Naive thymus-derived CD4-positive, alpha-beta T cell (primary cell): ENCODE measurements at places on chromosomes 16 and 17.

DNA sequence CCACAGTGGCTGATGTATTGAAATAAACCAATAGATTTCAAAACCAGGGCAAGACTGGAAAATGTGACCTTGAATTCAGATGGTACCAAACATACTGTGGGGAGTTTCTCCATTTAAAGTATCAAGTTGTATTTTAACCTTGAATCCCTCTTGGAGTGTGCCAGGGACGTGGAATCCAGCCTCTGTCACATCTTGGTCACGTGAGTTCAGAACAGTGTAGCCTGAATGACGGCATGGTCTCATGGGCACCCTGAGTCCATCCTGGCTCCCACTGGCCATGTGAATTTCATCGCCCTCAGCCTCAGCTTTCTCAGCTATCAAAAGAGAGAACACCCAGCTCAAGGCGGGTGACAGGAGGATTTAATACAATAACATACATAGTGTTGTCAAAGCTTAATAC is 6.8 kb downstream of the ZNF771 start:
- H3K4me1 ChIP-seq, result peaks cover 6% of the 10 kb centered on the region
- H3K27ac ChIP-seq, result no peak overlapping the region
- H3K27me3 ChIP-seq, result no peaks in the 10 kb centered on the region
- H3K36me3 ChIP-seq, result peaks cover 13% of the 10 kb centered on the region

DNA sequence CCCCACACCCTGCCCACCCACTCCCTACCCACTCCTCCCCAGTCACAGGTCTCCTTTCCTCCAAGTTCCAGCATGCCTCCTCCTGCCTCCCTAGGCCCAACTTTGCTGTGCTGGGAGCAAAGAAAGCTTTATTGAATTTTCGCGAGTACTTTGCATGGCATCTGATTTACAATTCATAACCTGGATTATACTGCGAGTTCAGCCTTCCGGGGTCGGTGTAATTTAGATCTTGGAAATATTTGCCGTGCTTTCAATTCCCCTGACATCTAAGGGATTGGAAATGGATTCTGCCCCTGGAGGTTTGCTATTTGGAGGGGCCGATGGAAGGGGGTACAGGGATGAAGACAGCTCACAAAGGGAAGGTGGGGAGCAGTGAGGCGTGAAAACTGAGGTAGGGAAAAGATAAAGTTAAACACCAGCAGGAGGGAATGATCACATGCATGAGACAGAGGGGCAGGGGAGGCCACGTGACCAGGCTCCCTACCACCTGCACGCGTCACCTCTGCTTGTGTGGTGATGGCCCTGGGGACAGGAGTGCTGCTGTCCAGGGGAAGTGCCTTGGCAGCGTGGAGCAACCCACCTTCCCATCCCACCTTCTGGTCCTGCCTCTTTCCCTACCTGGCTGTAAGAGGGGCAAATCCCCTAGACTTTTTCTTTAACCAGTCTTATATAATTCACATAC is 132.3 kb upstream of the RPL38 start:
- DNase-seq, result no peak
- H3K4me1 ChIP-seq, result no peaks in the 10 kb centered on the region
- no peaks in the 10 kb centered on the region for H3K27me3 ChIP-seq
- H3K4me3 ChIP-seq, result no peak overlapping the region

DNA sequence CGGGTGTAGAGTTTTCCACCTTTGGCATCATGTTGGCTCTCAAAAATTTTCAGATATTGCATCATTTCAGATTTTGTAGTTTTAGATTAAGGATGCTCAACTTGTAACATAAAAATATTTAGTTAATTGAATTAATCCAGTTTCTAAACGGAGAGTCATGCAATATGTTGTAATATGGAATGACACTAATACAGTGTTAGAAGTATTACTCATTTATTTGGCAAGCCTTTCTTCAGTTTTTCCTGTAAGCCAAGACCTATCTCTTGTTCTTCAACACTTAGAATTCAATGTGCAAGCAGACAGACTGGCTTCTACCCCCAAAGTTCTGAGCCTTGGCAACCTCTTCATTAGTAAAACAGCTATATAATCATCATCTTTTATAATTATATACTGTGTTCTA is 985.0 kb upstream of the GOT2 start:
- H3K27me3 ChIP-seq, result no peaks in the 10 kb centered on the region
- DNase-seq, result no peak

DNA sequence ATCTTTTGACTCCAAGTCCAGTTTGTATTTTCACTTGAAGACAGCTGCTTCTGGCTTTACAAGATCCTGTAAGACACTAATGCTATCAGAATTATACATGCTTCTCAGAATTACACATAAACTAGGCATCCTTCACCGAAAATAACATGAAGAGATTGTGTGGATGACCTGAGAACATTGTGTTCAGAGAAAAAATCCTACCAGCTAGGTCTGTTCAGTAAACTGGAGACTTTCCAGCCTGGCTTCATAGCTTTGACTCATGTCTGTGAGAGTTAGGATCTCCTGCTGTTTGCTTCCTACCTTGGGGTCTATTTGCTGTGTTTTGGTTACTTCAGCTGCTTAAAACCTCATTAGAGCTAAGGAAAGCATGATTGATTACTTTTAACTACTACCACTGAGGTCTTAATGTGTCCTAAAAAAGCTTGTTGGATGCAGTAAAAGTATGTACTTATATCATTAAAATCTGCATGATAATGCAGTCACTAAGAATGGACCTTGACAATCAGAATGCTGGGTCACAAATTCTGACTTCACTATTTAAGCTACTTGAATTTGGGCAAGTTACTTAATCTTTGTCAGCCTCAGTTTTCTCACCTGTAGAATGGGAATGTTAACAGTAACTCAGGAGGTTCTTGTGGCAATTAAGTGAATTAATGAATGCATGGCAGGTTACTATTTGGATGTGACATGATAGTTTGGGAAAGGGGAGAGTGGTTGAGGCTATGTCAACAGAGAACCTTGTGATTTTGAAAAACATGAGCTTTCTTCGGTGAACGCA is 8.0 kb upstream of the MYH13 start:
- H3K4me3 ChIP-seq, result no peak overlapping the region
- no peaks in the 10 kb centered on the region for H3K36me3 ChIP-seq
- no peaks in the 10 kb centered on the region for H3K4me1 ChIP-seq
- H3K27ac ChIP-seq, result no peak overlapping the region

DNA sequence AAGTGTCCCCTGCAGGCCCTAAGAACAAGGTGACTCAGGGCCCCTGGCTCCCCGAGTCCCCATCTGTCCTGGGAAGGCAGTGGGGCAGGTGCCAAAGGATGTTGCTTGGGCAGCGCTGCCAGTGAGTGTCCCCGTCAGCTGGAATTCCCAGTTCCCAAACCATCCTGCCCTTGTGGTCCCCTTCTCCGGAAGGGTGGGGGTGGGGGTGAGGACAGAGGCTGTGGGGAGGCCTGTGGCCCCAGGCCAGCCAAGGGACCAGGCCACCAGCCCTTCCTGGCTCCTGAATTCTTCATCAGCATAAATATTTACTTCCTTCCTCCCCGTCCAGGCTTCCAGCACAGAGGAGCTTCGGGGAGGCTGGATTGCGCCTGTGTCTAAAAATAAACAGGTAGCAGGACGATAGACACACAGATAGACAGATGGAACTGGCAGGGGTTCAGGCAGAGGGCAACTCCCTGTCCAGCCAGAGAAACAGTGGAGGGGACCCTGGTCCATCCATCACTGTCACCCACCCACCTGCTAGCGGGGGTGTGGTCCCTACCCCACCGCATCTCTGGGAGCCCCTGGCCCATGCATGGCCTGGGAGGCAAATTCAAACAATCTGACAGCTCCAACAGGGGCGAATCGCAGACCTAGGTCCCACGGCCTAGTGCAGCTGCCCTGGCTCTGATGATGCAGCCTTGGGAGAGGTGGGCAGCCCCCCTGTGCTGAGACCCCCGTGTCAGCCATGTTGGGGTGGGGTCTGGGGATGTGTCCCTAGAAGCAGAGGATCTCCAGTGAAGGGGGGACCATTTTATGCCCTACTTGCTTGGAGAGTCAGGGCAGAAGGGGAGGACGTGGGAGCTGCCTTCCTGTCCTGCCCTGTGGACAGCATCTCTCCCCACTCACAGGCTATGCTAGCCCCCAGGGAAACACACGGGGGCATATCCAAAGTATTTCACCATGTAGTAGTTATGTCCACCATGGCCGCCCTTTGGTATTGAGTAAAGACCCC is 13.2 kb downstream of the GLIS2 start:
- H3K27ac ChIP-seq, result no peak overlapping the region
- DNase-seq, result no peak
- no peaks in the 10 kb centered on the region for H3K36me3 ChIP-seq
- no peaks in the 10 kb centered on the region for H3K27me3 ChIP-seq
- H3K4me1 ChIP-seq, result peaks cover 3% of the 10 kb centered on the region
